ENCODE measurements at places on chromosomes 2 and 18.

GRCh38 chr18:50313031-50313607, 25.6 kb upstream of the CXXC1 start:
- DNase-seq: no peak

DNA sequence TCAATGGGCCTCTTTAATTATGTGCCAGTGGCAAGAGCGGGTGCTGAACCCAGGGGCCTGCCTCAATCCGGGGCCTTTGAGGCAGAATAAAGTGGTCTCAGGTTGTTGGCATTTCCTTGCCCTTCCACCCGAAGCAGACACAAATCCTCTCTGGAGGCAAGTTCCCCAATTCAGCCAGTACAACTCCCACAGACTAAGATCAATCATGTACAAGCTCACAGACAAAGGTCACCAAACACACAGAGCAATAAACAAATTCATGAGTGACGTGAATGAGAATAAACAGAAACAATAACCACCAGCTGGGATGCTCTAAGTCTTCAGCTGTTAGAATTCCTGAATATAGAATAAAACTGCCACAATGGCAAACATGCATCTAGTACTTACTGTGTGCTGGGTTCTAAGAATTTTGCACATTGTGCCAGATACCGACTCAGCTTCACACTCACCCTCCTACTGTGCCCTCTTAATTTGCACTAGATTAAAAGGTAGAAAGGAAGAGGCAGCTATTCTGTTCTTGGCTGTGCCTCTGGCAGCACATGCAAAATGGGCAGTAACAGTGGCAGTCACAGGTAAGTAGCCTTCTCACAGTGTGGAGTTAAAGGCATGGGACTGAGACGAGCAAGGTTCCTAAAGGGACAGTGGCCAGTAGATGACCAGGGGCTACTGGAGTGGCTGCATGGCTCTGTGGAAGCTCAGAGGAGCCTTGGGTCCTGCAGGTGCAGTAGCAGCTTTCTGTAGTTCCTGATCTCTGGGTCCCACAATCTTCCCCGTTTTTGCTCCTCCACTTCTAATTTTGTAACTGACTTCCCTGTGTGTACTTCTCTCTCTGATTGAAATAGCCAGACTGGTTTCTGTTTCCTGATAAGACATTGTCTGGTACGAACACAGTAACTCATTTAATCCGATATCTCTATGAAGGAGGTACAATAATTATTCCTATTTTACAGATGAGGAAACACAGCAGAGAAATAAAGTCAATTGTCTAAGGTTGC, 34.6 kb upstream of the IL1B start:
- DNase-seq: no peak

GRCh38 chr18:48351216-48352050, 57.8 kb downstream of the ZBTB7C start:
- DNase-seq: no peak

- DNase-seq: no peak
Observed at GRCh38 chr2:108139521-108139920, 100.2 kb upstream of the SULT1C3 start.

- no peak for DNase-seq
Observed at GRCh38 chr18:11437046-11437445, 172.3 kb upstream of the SLC35G4 start.

GRCh38 chr2:141001750-141002149, 1129.1 kb downstream of the LRP1B start:
- DNase-seq: no peak

DNA sequence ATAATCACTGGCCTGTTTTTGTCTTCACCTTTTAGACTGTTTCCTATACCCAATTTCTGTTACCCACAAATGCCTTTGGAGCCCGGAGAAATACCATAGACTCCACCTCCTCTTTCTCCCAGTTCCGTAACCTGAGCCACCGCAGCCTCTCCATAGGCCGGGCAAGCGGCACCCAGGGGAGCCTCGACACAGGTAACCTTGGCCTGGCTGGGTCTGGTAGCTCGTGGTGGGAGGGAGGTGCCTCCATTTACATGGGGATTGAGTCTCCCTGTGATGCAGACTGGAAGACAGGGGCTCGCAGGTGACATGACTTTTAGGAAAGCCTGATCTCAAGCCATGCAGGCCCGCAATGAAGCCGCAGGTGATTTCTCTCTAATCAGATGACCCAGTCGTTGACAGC, 100.6 kb downstream of the CABLES1 start:
- no peak for DNase-seq
